ENCODE measurements at places on chromosomes 3 and 15. TPM values are rescaled to one million over a fixed set of nuclear protein-coding genes. Genes with fewer than 3 reads are reported as not detected.

DBR1 gene
- total RNA-seq, result 22.2 TPM

TMCO5A gene
- total RNA-seq, result not detected

TBCCD1 gene
- 16.0 TPM for total RNA-seq

CNTN6 gene
- total RNA-seq, result not detected

ARL13B gene
- 10.0 TPM for total RNA-seq

CLRN1 gene
- total RNA-seq, result not detected

SLC25A38 gene
- 44.3 TPM for total RNA-seq

TGM5 gene
- total RNA-seq, result 0.09 TPM

FYTTD1 gene
- 43.3 TPM for total RNA-seq

SNURF gene
- 12.6 TPM for total RNA-seq

GOLGA6D gene
- total RNA-seq, result not detected

APOD gene
- 0.27 TPM for total RNA-seq

SOX2 gene
- not detected for total RNA-seq

CYP11A1 gene
- not detected for total RNA-seq

LSAMP gene
- total RNA-seq, result not detected

IMPG2 gene
- 0.20 TPM for total RNA-seq

SERPINI1 gene
- 2.1 TPM for total RNA-seq

PPM1L gene
- 4.0 TPM for total RNA-seq

CELF6 gene
- total RNA-seq, result 0.91 TPM

FSTL1 gene
- total RNA-seq, result 0.25 TPM

QRICH1 gene
- 138 TPM for total RNA-seq

STRIT1 gene
- total RNA-seq, result not detected

KLHL6 gene
- 31.7 TPM for total RNA-seq

CCK gene
- not detected for total RNA-seq

PRR23A gene
- not detected for total RNA-seq

LTF gene
- not detected for total RNA-seq

TRPC1 gene
- total RNA-seq, result 2.1 TPM

Measured in T-helper 2 cell treated with Interferon-gamma antibody and Interleukin-4, amounts not matched to agents 100 ng/mL and 5 ng/mL, for 36 hours (primary cell).